Stimulated activated CD8-positive, alpha-beta memory T cell treated with anti-CD3 and anti-CD28 coated beads, Interleukin-4, amount 100 ng/mL, for 24 hours (primary cell): ENCODE measurements at places on chromosomes 2 and 18.

GRCh38 chr2:241897231-241897916, 27.8 kb downstream of the RTP5 start:
- no peak for DNase-seq

GRCh38 chr18:55384551-55385275, 203.3 kb downstream of the TCF4 start:
- DNase-seq, result no peak

GRCh38 chr2:182554950-182555349, 128.1 kb upstream of the PDE1A start:
- DNase-seq, result no peak

DNA sequence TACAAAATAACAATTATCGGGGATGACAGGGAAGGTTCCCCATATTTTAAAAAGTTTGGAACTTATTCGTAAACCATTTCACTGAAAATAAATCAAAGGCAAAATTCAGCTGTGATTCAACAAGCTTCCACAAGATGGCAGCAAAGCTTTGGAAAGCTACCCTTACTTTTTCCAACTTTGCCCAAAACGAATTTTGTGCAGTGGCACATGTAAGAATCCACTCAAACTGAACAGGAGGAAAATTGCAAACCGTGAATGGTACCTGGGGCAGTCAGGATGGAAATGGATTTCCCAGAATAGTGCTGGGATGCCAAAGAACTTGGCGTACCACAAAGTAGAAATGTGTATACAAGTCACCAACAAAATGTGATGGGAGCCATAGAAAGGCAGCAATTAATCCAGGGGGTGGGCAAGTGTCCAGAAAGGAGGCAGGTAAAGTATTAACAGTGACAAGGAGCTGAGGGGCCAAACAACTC, 10.7 kb downstream of the RPL31 start:
- DNase-seq, result no peak

DNA sequence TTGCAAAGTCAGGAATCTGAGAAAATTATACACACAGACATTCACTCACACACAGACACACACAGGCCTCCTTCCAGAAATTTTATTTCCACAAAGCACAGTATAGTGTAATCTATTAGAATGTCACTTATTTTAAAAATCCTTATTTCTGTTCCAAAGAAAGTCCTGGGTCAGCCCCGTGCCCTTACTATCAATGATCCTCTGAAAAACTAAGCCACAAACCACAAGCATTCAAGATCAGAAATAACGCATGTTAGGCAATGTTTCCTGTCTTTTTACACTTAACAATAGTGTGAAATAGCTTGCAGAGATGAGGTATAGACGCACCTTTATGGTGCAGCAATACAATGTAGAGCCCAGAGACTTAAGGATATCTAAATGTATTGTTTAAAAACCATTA, 25.8 kb downstream of the TBC1D8 start:
- no peak for DNase-seq

- DNase-seq, result no peak
Measured at GRCh38 chr2:205698286-205699268, 16.3 kb downstream of the NRP2 start.

DNA sequence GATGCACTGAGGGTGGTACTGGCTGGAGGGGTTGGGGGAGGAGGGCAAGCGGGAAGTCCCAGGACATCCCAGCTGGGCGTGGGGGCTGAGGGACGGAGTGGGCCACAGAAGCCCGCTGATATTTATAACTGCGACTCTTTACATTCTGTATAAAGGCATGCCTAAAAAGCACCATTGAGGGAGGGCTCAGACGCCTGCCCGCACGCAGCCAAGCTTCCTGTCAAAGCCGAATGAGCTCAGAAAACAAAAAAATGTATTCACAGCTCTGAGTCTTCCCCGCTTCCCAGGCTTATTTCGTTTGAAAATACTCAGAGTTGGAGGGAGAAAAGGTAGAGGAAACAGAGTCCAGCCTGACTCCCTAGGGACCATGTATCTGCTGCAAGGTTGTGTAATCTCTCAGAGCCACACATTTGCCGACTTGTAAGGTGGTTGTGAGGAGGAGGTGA, 170.1 kb upstream of the HAAO start:
- no peak for DNase-seq

DNA sequence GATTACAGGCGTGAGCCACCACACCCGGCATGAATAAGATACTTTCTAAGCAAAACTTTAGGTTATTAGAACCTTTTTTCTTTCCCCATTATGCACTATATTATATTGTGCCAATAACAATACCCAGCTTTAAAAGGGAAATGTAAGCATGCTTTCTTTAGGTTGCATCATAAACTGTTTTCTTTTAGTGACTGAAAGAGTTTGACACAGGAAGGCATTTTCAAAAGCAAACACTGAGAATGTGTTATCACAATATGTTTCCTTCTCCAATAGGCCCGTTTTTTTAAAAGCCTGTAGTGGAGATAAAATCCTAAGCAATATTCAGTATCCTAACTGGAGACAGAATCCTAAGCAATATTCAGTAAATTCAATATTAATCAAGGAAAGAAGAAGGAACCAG, 16.7 kb upstream of the EPB41L5 start:
- no peak for DNase-seq

DNA sequence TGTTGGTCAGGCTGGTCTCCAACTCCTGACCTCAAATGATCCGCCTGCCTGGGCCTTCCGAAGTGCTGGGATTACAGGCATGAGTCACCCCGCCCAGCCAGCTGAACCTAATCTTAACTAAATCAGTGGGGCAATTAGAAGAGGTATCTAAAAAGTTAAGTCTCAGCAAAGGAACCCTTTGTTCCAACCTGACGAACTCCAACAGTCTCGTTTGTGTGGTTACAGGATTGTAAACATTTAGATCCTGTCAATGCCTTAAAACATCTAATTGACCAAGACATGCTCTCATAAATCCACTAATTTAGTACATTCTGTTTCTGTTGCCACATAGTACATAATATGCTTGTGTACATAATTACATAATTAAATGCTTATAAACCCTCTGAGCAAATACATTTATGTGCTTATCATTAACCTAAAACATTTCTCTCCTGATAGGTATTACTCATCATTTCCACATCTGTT, 31.1 kb upstream of the STK39 start:
- no peak for DNase-seq

DNA sequence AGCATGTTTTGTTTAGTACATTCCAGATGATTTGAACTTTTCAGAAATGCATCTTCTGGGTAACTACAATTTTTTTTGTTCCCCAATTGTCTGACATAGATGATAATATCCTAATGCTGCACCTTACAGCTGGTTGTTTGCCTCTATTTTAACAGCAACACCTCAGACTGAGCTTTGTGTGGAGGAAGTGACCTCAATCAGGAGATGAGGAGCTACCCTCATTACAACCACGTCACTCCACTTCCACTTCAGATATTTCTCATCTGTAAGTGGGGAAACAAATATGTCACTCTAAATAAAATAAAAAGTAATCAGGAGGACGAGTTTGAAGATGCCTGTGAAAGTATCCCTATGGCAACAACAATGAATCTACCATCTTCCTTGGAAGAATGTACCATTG, 12.1 kb upstream of the SRSF7 start:
- DNase-seq, result no peak

- DNase-seq, result no peak
Measured at GRCh38 chr2:183123959-183124221, 353 bp upstream of the NUP35 start.

DNA sequence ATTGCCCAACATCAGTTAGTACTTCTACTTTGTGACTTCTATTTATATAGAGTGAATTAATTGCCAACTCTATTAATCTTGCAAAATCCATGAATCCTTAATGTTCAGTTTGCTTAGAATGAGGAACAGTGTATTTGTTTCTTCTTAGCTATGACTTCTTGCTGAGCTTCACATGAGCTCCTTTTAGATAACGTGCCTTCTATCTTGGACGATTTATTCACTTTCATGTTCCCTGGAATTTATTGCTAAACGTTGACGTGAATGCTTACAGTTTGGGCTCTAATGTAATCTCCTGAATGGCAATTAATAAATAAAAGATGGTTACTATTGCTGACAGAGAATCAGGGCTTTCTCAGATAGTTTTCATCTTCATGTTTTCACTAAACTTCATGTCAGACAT, 384.5 kb upstream of the NRP2 start:
- DNase-seq, result no peak

- no peak for DNase-seq
Measured at GRCh38 chr18:8063733-8064132, 496.6 kb downstream of the PTPRM start.

DNA sequence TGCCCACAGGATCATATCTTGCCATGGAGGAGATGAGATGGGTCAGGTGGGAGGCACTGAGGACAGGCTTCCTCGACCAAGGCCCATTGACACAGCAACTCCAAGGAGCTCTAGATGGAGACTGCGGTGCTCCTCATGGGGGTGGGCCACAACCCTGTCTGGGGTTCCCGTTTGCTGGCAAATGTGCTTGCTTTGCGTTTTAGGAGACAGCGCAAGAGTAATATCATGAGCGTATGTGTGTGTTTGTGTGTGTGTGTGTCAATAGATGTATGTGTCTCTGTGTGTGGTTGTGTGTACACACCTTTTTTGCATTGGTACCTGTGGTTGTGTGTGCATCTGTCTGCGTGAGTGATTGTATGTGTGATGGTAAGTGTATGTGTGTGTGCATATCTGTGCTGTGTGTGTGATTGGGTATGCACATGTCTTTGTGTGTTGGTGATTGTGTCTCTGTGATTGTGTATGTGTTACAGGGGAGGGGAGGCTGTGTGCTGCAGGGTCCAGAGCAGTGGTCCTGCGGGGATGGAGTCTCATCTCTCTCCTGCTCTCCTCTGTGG, 4.4 kb downstream of the FBLN7 start:
- DNase-seq, result no peak
